ENCODE measurements at places on chromosomes 4 and X.

DNA sequence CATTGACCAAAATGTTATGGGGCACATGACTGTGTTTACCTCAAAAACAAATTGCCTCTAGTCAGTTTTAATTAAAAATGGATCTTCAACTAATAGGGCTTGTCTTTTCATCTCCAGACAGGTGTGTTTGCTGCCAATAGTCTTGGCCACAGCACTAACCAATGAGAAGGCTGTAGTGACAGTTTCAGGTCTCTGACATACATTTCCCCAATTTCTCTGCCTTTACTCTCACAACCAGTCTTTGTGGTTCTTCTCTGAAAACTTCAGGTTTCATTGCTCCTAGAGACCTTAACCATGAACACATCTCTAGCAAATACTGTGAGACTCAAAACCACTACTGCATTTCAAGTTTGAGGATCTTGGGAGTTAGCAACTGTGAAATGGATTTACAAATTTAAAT lies 3.5 kb upstream of the EDNRA start:
- no peak for ATAC-seq

GRCh38 chr4:88021824-88022223 lies 14.4 kb downstream of the PKD2 start:
- ATAC-seq, result no peak

DNA sequence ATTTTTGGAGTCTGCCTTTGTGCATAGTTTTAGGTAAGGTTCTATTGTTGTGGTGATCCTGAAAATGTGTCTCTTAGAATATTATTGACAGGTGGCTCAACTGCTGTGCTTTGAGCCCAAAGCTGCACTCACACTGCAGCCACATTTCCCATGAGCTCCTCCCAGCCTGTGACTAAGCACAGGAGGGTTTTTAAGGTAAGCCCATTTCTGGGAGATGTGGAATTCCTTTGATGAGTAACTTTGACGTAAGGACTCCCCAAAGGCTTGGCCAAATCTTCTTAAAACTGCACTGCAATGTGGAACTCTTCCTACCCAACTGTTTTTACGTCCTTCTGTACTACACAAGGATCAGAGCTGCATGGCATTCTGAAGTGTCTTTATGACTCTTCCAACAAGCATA lies 20.0 kb upstream of the TMPRSS11A start:
- peak; percentile 97 for ATAC-seq

DNA sequence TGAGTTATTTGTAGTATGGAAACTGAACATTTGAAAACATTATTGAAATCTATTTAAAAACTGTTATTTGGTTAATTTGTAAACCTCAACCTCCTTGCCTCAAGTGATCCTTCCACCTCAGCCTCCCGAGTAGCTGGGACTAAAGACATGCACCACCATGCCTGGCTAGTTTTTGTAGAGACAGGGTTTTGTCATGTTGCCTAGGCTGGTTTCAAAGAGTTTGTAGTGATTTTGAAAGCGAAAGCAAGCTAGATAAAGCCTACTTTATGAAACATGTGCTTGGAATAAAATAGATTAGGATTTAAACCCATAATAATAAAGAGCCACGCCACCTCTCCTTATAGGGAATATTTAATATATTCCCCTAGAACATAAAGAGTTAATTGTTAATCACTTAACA lies 23.5 kb downstream of the ARSJ start:
- ATAC-seq, result no peak

GRCh38 chr4:28557755-28558154 lies 1697.1 kb downstream of the STIM2 start:
- ATAC-seq, result no peak

DNA sequence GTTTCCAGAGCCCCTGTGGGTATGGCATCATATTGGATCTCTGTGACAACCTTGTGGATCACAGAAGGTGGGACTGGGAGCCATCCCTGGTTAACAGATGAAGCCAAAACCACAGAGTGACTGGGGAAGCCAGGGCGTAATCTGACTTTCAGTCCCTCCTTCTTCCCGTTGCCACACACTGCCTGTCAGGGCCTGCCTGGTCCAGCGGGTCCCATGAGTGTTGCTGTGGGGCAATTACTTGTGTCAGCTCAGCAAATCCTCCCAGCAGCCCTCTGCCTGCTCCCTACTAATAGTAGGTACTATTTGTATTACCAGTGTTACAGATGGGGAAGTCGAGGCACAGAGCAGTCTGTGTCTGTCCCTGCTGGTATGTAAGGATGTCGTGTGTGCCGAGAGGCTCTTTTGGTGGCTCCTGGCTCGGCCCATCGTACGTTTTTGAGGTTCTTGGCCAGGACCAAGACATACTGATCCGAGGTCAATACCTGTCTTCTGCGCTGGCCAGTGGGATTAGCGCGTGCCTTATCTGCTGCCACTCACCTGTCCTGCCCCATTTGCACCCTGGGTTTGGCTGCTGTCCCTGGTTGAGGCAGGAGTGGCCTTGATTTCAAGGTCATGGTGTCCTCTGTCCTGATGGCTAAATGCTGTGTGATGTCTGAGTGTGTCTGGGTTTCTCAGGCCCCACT lies 5.7 kb downstream of the NSG1 start:
- ATAC-seq, result peak; percentile 89

DNA sequence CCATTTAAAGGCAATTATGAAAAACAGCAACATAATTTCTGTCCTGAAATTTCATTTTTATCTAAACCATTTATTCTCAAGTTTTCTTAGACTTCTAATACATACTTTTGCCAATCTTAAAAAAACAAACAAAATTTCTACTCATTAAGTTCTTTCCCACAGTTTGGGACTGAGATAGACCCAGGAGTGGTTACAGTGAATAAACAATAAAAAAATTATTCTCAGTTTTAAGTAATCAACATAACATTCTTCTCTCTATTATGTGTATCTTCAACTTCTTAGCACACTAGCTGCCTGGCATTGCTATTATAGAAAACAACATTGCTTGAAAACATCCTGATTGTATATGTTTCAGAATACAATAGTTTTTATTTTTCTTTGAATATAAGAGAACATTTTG lies 532.8 kb downstream of the IL15 start:
- ATAC-seq, result no peak

GRCh38 chrX:64456828-64457227 lies 61.6 kb upstream of the MTMR8 start:
- ATAC-seq, result no peak
